ENCODE measurements at places on chromosomes 1 and 21.

DNA sequence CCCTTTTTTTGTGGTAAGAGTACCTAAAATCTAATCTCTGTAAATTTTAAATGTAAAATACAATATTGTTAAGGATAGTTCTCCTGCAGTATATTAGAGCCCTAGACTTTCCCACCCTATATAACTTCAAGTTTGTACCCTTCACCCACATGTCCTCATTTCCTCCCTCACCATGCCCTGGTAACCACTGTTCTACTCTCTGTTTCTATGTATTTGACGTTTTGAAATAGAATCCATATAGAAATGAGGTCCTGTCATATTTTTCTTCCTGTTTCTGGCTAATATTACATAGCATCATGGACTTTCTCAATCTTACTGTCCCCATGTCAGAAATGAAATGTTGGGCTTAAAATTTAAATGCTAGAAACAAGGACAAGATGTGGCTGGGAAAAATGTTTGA, 24.8 kb downstream of the GBP7 start:
- ATAC-seq = no peak

DNA sequence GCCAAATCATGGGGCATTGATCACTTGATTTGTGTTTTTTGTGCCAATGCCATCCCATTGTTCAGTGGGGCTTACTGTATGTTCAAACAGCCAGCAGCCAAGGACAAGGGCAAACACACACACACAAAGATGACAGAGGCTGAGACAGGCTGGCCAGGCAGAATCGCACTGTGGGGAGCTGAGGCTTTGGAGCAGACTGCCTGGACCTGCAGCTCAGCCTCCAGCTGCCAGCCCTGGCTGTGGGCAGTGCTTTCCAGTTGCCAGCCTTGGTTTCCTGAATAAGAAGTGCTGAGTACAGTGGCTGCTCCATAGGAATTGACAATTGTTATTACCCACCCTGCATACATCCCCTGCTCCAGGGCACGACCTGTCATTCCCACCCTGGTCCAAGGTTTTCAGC, 16.9 kb upstream of the PCP4 start:
- no peak for ATAC-seq

- ATAC-seq = no peak
Observed at GRCh38 chr1:234997201-234997895, 131.3 kb downstream of the TOMM20 start.

- no peak for ATAC-seq
Observed at GRCh38 chr1:53015508-53015860, 46.5 kb upstream of the PODN start.

- ATAC-seq = no peak
Observed at GRCh38 chr1:113760102-113761080, 1.1 kb upstream of the PHTF1 start.

DNA sequence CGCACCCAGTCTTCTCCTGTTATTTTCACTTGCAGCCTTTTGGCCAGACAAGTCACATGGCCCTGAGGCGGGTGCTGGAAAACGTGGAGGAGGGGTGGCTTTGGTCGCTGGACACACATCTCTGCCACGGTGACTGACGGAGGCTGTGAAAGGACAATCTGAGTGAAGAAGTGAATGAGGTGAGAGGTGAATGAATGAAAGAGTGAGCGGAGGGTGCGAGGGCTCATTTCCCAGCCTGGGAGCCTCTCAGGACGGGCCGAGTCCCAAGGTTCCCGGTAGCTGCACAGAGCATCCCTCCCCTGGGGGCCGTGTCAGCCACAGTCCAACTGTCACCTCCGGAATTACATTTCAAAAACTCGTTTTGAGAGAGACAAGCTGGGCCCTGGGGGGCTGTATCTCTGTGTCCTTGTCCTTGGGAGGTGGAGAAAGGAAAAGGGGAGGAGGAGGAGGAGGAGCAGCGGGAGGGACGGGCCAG, 89.6 kb downstream of the UBIAD1 start:
- no peak for ATAC-seq
